ENCODE measurements at places on chromosomes 6 and 20. TPM values are rescaled to one million over a fixed set of nuclear protein-coding genes. Genes with fewer than 3 reads are reported as not detected.

RAMACL gene
- total RNA-seq = 6.2 TPM

SRMS gene
- not detected for total RNA-seq

CALHM5 gene
- total RNA-seq = 7.8 TPM

MYL9 gene
- 7.6 TPM for total RNA-seq
